ENCODE measurements at places on chromosomes 12 and 14.
A peak's percentile ranks its signal among the peaks of the same experiment; 100 is the strongest.

GRCh38 chr12:104288635-104289274 is 14.8 kb upstream of the EID3 start:
- peak; percentile 72 for DNase-seq

GRCh38 chr12:27542628-27543027 is 18.6 kb downstream of the PPFIBP1 start:
- no peak for DNase-seq

- DNase-seq: no peak
These were observed 200.2 kb downstream of the EXOC5 start for GRCh38 chr14:57068511-57068910.

DNA sequence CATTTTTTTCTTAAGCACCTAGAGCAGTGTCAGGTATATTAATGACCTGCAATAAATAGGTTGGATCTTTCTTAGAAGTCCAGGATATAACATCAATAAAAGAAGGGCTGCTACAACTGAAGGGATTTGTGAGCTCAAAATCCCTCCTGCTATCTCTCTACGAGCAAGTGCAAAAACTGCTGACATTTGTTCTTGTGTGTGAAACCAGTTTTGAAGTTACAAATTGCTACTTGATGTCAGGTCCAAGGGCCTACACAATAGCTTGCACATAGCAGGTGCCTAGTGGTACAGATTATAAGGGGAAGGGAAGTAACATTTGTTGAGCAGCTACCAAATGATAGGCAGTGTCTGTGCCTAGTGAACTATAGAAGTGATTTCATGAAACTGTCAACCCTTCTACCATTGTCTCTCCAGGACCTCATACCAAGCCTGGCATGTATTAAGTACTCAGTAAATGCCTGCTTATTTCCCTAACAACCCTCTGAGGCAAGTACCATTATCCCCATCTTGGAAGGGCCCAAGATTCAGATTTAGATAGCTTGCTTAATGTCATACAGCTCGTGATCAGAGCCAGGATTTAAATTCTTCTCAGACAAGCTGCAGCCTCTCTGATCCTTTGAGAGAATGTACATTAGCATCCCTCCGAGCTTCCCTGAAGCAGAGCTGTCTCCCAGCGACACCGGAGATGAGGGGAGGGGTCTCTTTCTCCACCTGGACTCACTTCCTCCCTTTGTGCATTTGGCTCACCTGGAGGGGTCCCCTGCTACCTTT is 300.3 kb downstream of the ZFP36L1 start:
- no peak for DNase-seq

DNA sequence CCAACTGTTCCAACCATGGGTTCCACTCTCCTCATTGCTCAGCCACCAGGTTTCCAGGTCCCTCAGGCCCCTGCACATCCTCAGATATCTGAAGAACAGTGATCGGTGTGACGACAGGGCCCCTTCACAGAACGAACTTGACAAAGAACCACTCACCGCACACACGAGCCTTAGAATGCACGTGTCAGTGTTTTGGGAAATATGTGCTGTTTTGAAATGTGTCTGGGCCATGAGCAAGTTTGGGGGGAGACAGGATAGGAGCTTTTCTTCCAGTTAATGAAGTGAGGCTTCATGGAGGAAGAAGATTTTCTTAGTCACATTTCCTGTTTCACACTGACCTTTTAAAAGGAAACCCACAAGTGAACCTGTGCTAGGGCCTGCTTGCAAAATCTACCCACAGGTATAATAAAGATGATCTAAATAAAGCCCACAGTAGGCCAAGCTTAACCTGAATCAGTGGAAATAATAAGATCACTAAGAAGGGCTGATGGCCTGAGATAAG is 58.6 kb downstream of the ZFP36L1 start:
- DNase-seq: no peak

GRCh38 chr12:780750-781379 is 28.5 kb downstream of the WNK1 start:
- no peak for DNase-seq
